ENCODE measurements at places on chromosomes 1 and 21. TPM values are rescaled to one million over a fixed set of nuclear protein-coding genes. Genes with fewer than 3 reads are reported as not detected.

GRCh38 chr1:47915677-47916353, 81.4 kb downstream of the TRABD2B start:
- no peak overlapping the region for H3K27ac ChIP-seq
- no peaks in the 10 kb centered on the region for H3K27me3 ChIP-seq
- H3K4me3 ChIP-seq: no peak overlapping the region

DNA sequence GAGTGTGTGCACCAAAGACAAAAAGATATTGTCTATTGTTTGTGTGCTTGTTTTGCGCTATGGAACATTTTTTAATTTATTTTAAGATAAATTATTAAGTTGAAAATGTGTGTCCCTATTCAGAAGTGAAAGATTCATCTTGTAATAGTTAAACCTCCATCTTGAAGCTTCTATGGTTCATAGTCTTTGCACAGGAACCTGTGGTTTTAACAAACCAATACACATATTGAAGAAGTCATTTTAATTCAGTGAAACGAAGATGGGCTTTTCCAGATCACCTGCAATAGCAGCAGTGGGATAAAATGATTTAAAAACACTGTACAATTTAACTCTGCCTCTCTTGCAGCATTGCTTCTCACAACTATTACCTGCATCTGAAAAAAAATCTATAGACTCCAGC, 42.6 kb upstream of the QSOX1 start:
- DNase-seq: no peak
- no peaks in the 10 kb centered on the region for H3K4me1 ChIP-seq
- no peaks in the 10 kb centered on the region for H3K27me3 ChIP-seq
- H3K27ac ChIP-seq: no peak overlapping the region
- H3K36me3 ChIP-seq: peaks cover 5% of the 10 kb centered on the region

- peak overlapping the region; percentile 85 for H3K27ac ChIP-seq
- no peaks in the 10 kb centered on the region for H3K36me3 ChIP-seq
- peaks cover 38% of the 10 kb centered on the region for H3K4me1 ChIP-seq
- H3K27me3 ChIP-seq: no peaks in the 10 kb centered on the region
- H3K4me3 ChIP-seq: peak overlapping the region; percentile 20
Measured at GRCh38 chr1:116433275-116434257, 60.5 kb downstream of the ATP1A1 start.

FCAMR gene
- total RNA-seq: not detected

GRCh38 chr1:115189814-115190539, 100.7 kb upstream of the TSPAN2 start:
- no peak overlapping the region for H3K27ac ChIP-seq
- H3K4me3 ChIP-seq: no peak overlapping the region
- no peak for DNase-seq

GRCh38 chr1:113576271-113576670, 183.0 kb downstream of the PHTF1 start:
- peak overlapping the region; percentile 74 for H3K27ac ChIP-seq
- H3K27me3 ChIP-seq: no peaks in the 10 kb centered on the region
- peaks cover 52% of the 10 kb centered on the region for H3K4me1 ChIP-seq
- peak; percentile 68 for DNase-seq
- H3K36me3 ChIP-seq: peaks cover 5% of the 10 kb centered on the region

EEIG2 gene
- 13.6 TPM for total RNA-seq

Data from Calu3 (cell line).